ENCODE measurements at places on chromosomes 13 and 19. TPM values are rescaled to one million over a fixed set of nuclear protein-coding genes. Genes with fewer than 3 reads are reported as not detected.

The TLE2 gene
- 28.0 TPM for total RNA-seq

The OR7D2 gene
- total RNA-seq, result not detected

The HSPB6 gene
- 78.3 TPM for total RNA-seq

The MADCAM1 gene
- 0.90 TPM for total RNA-seq

The MYO9B gene
- 79.5 TPM for total RNA-seq

The ZNF805 gene
- total RNA-seq, result 18.5 TPM

The ING1 gene
- 12.7 TPM for total RNA-seq

The TNFSF13B gene
- 81.3 TPM for total RNA-seq

The SYT5 gene
- 0.07 TPM for total RNA-seq

The CABP5 gene
- total RNA-seq, result not detected

DNA sequence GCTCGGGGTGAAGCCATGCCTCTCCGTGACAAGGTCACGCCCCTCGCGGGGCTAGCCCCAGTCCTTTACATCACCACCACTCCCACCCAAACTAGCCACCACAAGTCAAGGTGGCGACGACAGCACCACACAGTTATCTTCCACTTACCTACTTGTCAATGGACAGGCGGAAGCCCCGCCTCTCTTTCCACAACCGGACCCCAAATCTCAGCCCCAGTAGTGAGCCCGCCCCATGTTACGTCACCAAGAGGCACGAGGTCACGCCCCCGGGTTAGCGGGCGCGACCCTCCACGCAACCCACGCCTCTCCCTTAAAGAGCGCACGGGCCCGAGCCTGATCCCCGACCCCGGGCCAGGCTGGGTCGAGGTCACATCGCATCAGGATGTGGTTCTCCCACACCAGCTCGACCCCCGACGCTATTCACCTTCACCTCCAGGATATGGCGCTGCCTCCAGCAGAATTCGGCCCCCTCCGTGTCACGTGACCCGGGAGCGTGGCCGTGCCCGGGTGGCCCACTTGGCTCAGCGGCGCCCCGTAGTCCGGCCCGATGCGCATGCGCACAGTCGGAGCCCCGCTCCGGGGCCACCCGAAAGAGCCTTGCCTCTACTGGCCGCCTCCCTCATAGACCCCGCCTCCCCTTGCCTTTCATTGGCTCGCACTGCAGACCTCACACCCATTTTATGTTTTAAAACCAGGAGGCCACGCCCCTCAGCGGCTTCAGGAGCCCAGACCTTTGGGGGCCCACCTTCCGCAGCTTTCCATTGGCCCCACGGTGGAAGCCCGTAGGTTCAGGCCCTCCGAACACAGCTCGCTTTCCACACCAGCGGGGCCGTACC, 18.2 kb downstream of the SYDE1 start:
- peak overlapping the region; percentile 84 for H3K4me3 ChIP-seq
- H3K36me3 ChIP-seq, result no peaks in the 10 kb centered on the region
- no peaks in the 10 kb centered on the region for H3K27me3 ChIP-seq

- no peak for DNase-seq
- H3K4me1 ChIP-seq, result no peaks in the 10 kb centered on the region
- H3K27ac ChIP-seq, result no peak overlapping the region
- H3K4me3 ChIP-seq, result no peak overlapping the region
These were observed 41.4 kb downstream of the ZNF333 start for GRCh38 chr19:14731200-14731599.

DNA sequence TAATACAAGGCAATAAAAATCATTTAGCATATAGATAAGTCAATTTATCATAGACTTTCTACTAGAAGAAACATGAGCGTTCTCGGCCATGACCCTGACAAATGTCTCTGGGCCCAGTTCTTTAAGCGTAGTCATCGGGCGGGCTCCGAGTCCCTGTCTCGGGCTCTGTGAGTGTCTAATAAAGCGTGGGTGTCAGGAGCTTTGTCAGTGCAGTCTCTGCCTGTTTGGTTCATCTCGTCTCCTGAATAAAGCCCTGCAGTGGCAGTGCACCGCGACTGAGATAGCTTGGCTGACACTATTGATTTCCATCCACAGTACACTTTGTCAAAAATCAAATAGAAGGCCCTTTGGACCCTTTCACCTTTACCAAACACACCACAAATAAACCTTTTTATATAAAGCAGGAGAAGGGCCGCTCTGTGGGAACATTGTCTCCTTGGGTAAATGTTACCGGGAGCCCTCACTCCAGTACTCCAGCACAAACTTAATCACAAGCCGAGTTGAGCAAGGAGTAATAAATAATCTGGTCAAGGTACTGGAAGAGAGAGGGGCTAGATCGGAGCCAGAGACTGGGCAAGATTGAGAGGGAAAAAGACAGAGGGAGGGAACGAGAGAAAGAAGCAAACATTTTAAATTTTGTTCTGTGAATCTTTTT, 368.2 kb upstream of the TSHZ3 start:
- no peak for DNase-seq
- no peaks in the 10 kb centered on the region for H3K4me1 ChIP-seq

GRCh38 chr19:47766670-47767069, 11.8 kb upstream of the SELENOW start:
- H3K36me3 ChIP-seq, result no peaks in the 10 kb centered on the region
- H3K27me3 ChIP-seq, result no peaks in the 10 kb centered on the region
- no peak overlapping the region for H3K27ac ChIP-seq
- DNase-seq, result no peak
- no peak overlapping the region for H3K4me3 ChIP-seq
- H3K4me1 ChIP-seq, result no peaks in the 10 kb centered on the region

DNA sequence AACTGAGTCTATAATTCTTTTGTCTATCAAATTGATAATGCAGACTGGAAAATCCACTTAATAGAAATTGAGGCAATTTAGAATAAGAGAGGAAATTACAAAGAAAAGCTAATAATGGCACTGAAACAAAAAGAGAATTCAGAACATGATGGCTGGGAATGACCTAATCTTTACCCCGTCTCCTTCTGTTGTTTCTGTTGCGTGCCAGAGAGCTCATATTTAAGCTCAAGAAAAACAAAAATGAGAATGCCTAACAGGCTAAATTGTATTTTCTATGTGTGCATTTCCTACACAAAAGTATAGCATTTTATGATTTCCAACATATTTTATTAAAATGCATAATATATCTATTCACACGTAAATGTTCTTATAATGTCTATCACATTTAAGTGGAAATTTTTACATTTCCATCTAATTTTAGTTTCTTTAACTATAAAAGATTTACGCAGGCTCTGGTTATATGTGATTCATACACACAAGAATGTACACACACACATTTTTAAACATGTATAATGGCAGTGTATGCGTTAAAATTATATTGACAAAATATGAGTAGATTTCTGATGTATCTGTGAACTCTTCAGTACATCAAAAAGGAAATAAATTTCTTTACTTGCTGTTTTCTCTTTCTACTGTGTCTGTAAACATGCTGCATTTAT, 432.3 kb downstream of the SLITRK6 start:
- H3K27ac ChIP-seq, result no peak overlapping the region
- H3K4me3 ChIP-seq, result no peak overlapping the region
- H3K36me3 ChIP-seq, result no peaks in the 10 kb centered on the region
- H3K4me1 ChIP-seq, result no peaks in the 10 kb centered on the region
- no peaks in the 10 kb centered on the region for H3K27me3 ChIP-seq
- DNase-seq, result no peak

GRCh38 chr13:92575777-92576176, 650.8 kb upstream of the GPC6 start:
- no peak for DNase-seq
- no peaks in the 10 kb centered on the region for H3K4me1 ChIP-seq
- H3K27me3 ChIP-seq, result no peaks in the 10 kb centered on the region
- no peaks in the 10 kb centered on the region for H3K36me3 ChIP-seq
- no peak overlapping the region for H3K4me3 ChIP-seq

- no peaks in the 10 kb centered on the region for H3K27me3 ChIP-seq
- H3K27ac ChIP-seq, result no peak overlapping the region
- no peak for DNase-seq
- H3K36me3 ChIP-seq, result no peaks in the 10 kb centered on the region
- H3K4me3 ChIP-seq, result no peak overlapping the region
These were observed 697.5 kb upstream of the PCDH20 start for GRCh38 chr13:62113179-62113578.

DNA sequence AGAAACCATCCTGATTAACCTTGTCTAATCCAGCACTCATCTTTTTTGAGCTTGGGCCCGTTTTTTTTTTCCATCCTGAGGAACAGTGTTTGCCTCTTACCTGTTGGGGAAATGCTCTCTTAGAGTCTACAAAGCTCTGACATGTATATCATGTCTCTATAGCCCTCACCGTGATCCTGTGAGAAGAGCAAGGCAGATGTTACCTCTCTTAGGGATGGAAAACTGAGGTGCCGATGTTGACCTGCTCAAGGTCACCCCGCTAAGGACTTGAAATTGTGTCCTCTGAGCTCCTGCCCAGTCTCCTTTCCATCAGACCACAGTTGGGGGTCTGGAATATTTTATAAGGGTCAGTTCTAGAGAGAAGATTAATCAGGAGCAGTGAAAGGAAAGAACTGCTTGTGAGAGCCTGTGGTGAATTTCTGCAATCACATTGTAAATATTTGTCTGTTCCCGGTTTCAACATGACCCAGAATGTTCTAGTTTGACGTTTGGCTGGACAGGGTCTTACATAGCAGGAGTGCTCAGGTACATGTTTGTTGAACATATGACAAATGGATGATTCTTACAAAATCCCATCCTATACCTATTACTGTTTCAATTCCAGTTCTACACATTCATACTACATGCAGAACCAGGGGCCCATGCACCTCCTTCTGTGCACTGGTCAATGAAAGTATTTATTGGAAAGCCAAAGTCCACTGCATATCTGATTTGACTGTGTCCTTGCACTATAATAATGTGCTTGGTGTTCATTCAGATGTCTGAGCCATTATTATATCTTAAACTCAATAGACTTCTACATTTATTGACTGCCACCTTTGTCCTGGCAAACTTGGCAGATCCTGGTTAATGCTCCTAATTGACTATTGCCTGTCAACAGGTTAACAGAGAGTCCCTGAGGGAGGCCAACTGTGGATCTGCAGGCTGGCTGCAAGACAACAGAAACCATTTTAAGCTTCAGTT, 12.1 kb downstream of the SLC25A15 start:
- no peak overlapping the region for H3K27ac ChIP-seq
- no peak overlapping the region for H3K4me3 ChIP-seq
- H3K4me1 ChIP-seq, result no peaks in the 10 kb centered on the region
- DNase-seq, result no peak
- no peaks in the 10 kb centered on the region for H3K27me3 ChIP-seq
- H3K36me3 ChIP-seq, result peaks cover 6% of the 10 kb centered on the region

GRCh38 chr13:46303742-46304385, 83.2 kb downstream of the RUBCNL start:
- H3K27me3 ChIP-seq, result no peaks in the 10 kb centered on the region
- H3K27ac ChIP-seq, result no peak overlapping the region
- no peak for DNase-seq
- H3K4me1 ChIP-seq, result no peaks in the 10 kb centered on the region
- H3K36me3 ChIP-seq, result no peaks in the 10 kb centered on the region

DNA sequence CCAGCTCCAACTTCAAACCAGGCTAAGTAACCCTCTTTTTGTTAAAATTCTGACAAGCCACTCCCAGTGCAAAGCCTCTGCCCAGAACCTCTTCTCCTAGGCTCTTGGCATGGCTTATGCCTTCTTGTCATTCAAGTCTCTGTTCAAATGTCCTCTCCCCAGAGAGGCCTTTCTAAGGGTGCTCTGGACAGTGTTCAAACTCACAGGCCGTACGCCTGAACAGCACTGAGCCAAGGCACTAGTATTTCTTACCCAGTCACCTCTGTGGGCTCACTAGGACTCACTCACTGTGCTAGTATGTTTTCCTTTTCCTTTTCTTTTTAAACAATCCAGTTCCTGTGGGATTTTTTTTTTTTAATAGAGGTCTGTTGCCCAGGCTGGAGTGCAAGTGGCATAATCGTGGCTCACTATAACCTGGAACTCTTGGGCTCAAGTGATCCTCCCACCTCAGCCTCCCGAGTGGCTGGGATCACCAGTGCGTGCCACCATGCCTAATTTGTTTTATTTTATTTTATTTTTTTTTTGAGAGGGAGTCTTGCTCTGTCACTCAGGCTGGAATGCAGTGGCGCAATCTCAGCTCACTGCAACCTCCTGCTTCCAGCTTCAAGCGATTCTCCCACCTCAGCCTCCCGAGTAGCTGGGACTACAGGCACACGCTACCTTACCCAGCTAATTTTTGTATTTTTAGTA, 2.3 kb upstream of the ASF1B start:
- H3K4me3 ChIP-seq, result no peak overlapping the region
- H3K4me1 ChIP-seq, result peaks cover 4% of the 10 kb centered on the region
- H3K36me3 ChIP-seq, result no peaks in the 10 kb centered on the region
- H3K27ac ChIP-seq, result no peak overlapping the region
- H3K27me3 ChIP-seq, result no peaks in the 10 kb centered on the region

- no peaks in the 10 kb centered on the region for H3K27me3 ChIP-seq
- no peaks in the 10 kb centered on the region for H3K36me3 ChIP-seq
- DNase-seq, result no peak
- no peak overlapping the region for H3K4me3 ChIP-seq
- no peak overlapping the region for H3K27ac ChIP-seq
- no peaks in the 10 kb centered on the region for H3K4me1 ChIP-seq
These were observed 195.7 kb downstream of the KLF12 start for GRCh38 chr13:73938372-73939070.

- no peak overlapping the region for H3K4me3 ChIP-seq
- H3K27ac ChIP-seq, result no peak overlapping the region
- no peaks in the 10 kb centered on the region for H3K36me3 ChIP-seq
- DNase-seq, result no peak
- H3K4me1 ChIP-seq, result no peaks in the 10 kb centered on the region
These were observed 217.9 kb downstream of the VWA8 start for GRCh38 chr13:41742917-41743552.

GRCh38 chr19:34649886-34650543, 26.9 kb downstream of the SCGB2B2 start:
- no peaks in the 10 kb centered on the region for H3K27me3 ChIP-seq
- H3K36me3 ChIP-seq, result no peaks in the 10 kb centered on the region
- H3K4me1 ChIP-seq, result no peaks in the 10 kb centered on the region
- H3K27ac ChIP-seq, result no peak overlapping the region
- no peak for DNase-seq
- no peak overlapping the region for H3K4me3 ChIP-seq

- H3K27ac ChIP-seq, result no peak overlapping the region
- no peak overlapping the region for H3K4me3 ChIP-seq
- no peak for DNase-seq
- no peaks in the 10 kb centered on the region for H3K36me3 ChIP-seq
- H3K27me3 ChIP-seq, result no peaks in the 10 kb centered on the region
- peaks cover 7% of the 10 kb centered on the region for H3K4me1 ChIP-seq
These were observed 97.7 kb upstream of the DOCK9 start for GRCh38 chr13:99075268-99076191.

DNA sequence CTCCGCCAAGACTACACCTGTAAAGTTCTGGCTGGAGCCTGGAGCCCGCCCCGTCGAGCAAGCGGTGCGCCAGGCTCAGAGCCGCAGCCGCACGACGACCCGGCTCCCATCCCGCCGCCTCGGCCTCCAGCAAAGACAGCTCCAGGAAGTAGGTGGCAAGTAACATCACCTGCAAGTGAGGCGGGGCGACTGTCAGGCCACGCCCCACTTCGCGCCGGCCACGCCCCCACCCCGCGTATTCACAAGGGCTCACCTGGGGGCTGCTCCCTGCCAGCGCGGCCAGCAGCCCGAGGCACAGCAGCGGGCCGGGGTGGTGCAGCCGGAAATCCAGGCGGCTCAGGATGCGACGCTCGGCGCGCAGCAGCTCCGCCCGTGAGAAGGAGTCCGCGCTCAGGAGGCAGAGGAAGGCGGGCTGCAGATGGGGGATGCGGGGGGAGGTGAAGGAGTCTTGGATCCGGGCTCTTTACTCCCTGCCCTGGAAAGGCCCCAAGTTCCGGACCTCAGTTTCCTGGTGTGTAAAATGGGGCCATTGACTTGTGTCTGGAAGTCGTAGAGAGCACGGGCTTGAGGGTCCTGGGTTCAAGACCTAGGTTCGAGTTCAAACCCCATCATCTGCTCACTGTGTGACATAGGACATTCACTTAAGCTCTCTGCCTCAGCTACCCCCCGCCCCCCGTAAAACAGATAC, 3.2 kb downstream of the CCNP start:
- no peaks in the 10 kb centered on the region for H3K36me3 ChIP-seq
- peaks cover 9% of the 10 kb centered on the region for H3K4me1 ChIP-seq
- H3K4me3 ChIP-seq, result no peak overlapping the region

Data from adrenal gland (tissue), 19 donors.